SJCRH30 (cell line): ENCODE measurements at places on chromosomes 16 and 17. TPM values are rescaled to one million over a fixed set of nuclear protein-coding genes. Genes with fewer than 3 reads are reported as not detected.
A peak's percentile ranks its signal among the peaks of the same experiment; 100 is the strongest.

SLFN12 gene
- total RNA-seq = 16.3 and 19.0 TPM in 2 replicates

TCAP gene
- total RNA-seq = 0.53 and 0.73 TPM in 2 replicates

CDH3 gene
- 12.0 and 13.3 TPM in 2 replicates for total RNA-seq

HYDIN gene
- total RNA-seq = 0.04 and 0.18 TPM in 2 replicates

SPIRE2 gene
- 1.5 and 2.7 TPM in 2 replicates for total RNA-seq

ZNF785 gene
- total RNA-seq = 13.1 and 18.2 TPM in 2 replicates

SCGB1C2 gene
- total RNA-seq = not detected in 2 replicates

CAVIN1 gene
- total RNA-seq = 46.9 and 47.8 TPM in 2 replicates

BAIAP3 gene
- total RNA-seq = 0.13 and 0.34 TPM in 2 replicates

HIGD1B gene
- total RNA-seq = not detected in 2 replicates

PRKCB gene
- not detected in 2 replicates for total RNA-seq

PIPOX gene
- 91.7 and 96.8 TPM in 2 replicates for total RNA-seq

KRT23 gene
- total RNA-seq = not detected in 2 replicates

GRCh38 chr17:27993161-27993695 lies 49.2 kb upstream of the NLK start:
- no peaks in the 10 kb centered on the region for H3K4me1 ChIP-seq
- H3K27me3 ChIP-seq = peaks cover 19% of the 10 kb centered on the region
- no peaks in the 10 kb centered on the region for H3K36me3 ChIP-seq

DNA sequence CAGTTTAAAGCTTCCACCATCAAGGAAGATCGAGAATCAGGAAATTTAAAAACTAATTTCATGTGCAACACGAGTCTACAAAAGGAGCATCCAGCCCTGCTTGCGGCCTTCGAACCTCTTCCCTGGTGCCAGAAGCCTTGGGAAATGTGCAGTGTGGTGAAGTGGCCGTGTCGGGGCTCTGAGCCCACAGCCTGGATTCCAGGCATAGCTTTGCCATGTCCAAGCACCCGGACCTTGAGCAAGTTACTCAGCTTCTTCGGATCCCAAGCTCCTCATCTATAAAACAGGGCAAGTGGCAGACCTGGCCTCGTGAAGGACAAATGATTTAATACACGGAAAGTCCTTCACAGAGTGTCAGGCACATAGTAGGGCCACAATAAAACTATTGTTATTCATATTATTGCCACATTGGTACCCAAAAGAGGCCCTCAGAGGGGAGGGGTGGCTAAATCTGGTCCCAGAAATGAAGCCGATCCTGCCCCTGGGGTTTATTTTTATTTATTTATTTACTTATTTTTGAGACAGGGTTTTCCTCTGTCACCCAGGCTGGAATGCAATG lies 34.8 kb downstream of the COTL1 start:
- H3K36me3 ChIP-seq = no peaks in the 10 kb centered on the region
- DNase-seq = no peak
- no peak overlapping the region for H3K27ac ChIP-seq
- no peaks in the 10 kb centered on the region for H3K4me1 ChIP-seq

GRCh38 chr16:10282367-10282766 lies 100.1 kb upstream of the GRIN2A start:
- no peak for DNase-seq
- no peaks in the 10 kb centered on the region for H3K27me3 ChIP-seq
- no peak overlapping the region for H3K27ac ChIP-seq
- no peaks in the 10 kb centered on the region for H3K36me3 ChIP-seq

DNA sequence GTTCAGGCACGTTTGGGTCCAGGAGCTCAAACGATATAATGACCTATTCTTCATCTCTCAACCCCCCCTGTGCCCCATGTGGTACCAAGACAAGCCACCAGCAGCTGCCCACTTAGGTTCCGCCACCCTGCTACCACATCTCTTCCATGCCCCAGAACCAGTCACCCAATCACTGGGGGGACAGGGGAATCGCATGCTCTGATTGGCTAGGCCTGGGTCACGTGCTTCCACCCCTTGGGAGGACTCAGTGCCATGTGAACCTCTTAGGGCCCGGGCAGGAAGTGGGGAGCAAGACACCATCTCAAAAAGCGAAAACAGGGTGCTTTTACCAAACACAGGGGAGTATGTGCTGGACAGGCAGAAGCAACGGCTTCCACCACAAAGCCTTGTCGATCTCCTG lies 91.3 kb downstream of the KATNIP start:
- no peak overlapping the region for H3K27ac ChIP-seq
- H3K27me3 ChIP-seq = no peaks in the 10 kb centered on the region
- peak; percentile 14 for DNase-seq
- H3K4me1 ChIP-seq = no peaks in the 10 kb centered on the region
- H3K4me3 ChIP-seq = no peak overlapping the region
- H3K36me3 ChIP-seq = no peaks in the 10 kb centered on the region

DNA sequence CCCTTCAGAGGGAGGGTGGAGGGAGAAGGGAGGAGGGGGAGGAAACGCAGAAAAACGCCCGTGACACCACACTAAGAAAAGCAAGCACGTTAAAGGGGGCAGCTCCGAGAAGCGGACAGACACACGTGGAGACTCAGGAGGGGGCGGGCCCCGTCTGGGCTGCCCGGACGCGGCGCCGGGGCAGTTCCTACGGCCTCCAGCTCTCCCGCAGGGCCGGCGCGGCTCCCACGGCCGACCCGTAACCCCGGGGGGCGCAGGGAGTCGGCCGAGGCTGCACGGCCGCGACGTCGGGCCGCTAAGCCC lies 362 bp downstream of the KLHDC4 start:
- peak; percentile 15 for DNase-seq
- H3K27ac ChIP-seq = peak overlapping the region; percentile 67
- no peaks in the 10 kb centered on the region for H3K27me3 ChIP-seq
- peak overlapping the region; percentile 86 for H3K4me3 ChIP-seq
- H3K36me3 ChIP-seq = peaks cover 10% of the 10 kb centered on the region

- H3K27ac ChIP-seq = no peak overlapping the region
- no peaks in the 10 kb centered on the region for H3K27me3 ChIP-seq
- no peak for DNase-seq
- H3K4me1 ChIP-seq = no peaks in the 10 kb centered on the region
- no peak overlapping the region for H3K4me3 ChIP-seq
- H3K36me3 ChIP-seq = peaks cover 82% of the 10 kb centered on the region
Measured at GRCh38 chr17:17167356-17167755, 38.8 kb downstream of the PLD6 start.

GRCh38 chr17:70041540-70041939 lies 33.5 kb upstream of the KCNJ16 start:
- H3K27me3 ChIP-seq = 0 out of 2 replicates have a peak, but pooled peaks cover 3% of the 10 kb centered on the region
- no peaks in the 10 kb centered on the region for H3K4me1 ChIP-seq
- no peaks in the 10 kb centered on the region for H3K36me3 ChIP-seq

GRCh38 chr16:4566144-4566543 lies 10.0 kb downstream of the C16orf96 start:
- no peak for DNase-seq
- no peak overlapping the region for H3K4me3 ChIP-seq
- H3K27ac ChIP-seq = no peak overlapping the region

DNA sequence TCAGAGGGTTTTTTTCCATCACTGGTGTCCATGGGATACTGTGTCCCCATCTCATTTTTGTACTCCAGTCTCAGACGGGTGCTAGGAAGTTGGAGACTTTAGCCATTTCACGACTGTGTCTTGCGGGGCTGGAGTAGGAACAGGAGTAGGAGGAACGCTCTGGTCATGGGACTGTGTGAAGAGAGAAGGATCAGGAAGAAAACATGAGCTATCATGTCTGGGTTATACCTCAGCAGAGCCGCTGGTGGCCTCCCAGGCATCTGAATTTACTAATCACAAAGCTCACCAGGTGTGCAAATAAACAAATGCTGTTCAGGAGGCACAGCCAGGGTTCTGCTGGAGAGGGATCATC lies 225.4 kb downstream of the SEC14L1 start:
- peaks cover 41% of the 10 kb centered on the region for H3K4me1 ChIP-seq
- no peaks in the 10 kb centered on the region for H3K27me3 ChIP-seq
- H3K27ac ChIP-seq = no peak overlapping the region
- H3K36me3 ChIP-seq = no peaks in the 10 kb centered on the region

DNA sequence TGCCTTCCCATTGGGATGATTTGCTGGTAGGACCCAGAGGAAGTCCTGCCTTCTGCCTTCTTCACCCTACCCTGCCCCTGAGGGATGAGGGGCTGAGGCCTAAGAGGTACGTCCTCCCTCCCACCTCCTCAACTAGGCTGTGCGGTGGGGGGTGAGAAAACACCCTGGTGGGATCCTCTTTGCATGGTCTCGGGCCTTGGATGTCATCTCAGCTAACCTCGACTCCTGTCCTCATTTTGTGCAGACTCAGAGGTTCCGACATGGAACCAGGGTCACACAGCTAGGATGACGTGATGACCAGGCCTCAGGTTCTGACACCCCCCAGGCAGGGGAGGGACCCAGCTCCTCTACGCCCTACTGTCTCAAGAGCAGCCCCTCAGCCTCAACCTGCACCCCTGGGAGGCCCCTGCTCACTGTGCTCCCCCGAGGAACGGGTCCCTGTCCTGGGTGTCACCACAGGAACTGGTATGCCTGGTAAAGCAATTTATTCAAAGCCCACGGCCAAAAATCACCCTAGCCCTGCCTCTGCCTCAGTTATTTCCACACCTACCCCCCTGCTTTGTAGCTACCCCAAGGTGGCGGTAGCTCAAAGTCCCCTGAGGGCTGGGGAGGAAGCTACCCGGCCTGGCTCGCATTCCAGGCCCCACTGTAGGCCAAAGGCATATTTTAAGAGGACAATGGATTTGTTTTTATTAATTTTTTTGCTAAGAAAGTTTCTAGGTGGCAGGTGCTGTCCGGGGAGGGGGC lies 17.5 kb downstream of the UNC13D start:
- no peaks in the 10 kb centered on the region for H3K27me3 ChIP-seq
- H3K27ac ChIP-seq = no peak overlapping the region; the same call in 1 of the 2 replicates
- H3K4me1 ChIP-seq = peaks cover 11% of the 10 kb centered on the region; the same call in 1 of the 2 replicates
- no peak overlapping the region for H3K4me3 ChIP-seq

GRCh38 chr17:28216528-28216927 lies 102.5 kb upstream of the TMEM97 start:
- no peak for DNase-seq
- H3K27ac ChIP-seq = no peak overlapping the region
- H3K27me3 ChIP-seq = no peaks in the 10 kb centered on the region

- DNase-seq = peak; percentile 73
- H3K36me3 ChIP-seq = no peaks in the 10 kb centered on the region
- no peak overlapping the region for H3K27ac ChIP-seq
- no peak overlapping the region for H3K4me3 ChIP-seq
- H3K4me1 ChIP-seq = no peaks in the 10 kb centered on the region
Measured at GRCh38 chr17:48457080-48457836, 27.2 kb upstream of the SKAP1 start.

DNA sequence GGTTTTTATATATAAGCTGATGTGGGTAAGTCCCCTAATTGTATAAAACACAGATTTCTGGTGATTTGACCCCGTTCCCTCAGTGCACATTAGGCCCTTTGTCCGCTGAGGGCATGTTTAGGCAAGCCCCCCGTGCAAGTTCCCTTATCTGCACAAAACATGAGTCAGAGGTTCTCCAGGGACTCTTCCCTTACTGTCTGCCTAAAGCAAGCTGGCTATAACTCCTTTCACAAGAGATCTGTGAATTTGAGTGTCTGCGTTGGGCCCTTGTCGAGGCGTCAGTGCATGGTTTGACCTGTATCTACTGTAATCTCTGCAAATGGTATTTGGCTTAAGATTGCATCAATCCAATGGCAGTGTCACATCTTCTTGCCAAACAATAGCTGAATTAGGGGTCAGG lies 712.8 kb downstream of the CDH8 start:
- H3K36me3 ChIP-seq = no peaks in the 10 kb centered on the region
- no peaks in the 10 kb centered on the region for H3K27me3 ChIP-seq
- DNase-seq = peak; percentile 65
- no peak overlapping the region for H3K4me3 ChIP-seq

DNA sequence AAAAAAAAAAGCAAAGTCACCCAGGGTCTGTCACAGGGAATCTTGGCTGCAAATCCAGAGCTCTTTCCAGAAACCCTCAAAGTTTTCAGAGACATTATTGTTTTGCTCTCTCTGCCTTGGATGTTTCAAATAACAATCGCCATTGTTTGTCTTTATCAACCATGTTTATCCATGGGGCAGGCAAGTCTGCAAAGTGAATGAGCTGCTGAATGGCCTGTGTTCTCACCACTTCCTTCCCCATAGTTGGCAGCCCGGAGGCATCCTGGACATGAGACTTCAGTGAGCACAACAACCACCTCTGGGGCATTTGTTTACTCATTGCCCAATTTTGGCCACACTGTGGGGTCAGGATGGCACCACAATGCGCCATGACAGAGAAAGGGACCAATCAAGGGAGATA lies 53.1 kb upstream of the USP7 start:
- H3K27ac ChIP-seq = no peak overlapping the region
- H3K36me3 ChIP-seq = no peaks in the 10 kb centered on the region
- no peak for DNase-seq
- H3K27me3 ChIP-seq = no peaks in the 10 kb centered on the region
- no peaks in the 10 kb centered on the region for H3K4me1 ChIP-seq
- H3K4me3 ChIP-seq = no peak overlapping the region

- no peak for DNase-seq
- no peak overlapping the region for H3K27ac ChIP-seq
- no peaks in the 10 kb centered on the region for H3K27me3 ChIP-seq
- H3K4me1 ChIP-seq = no peaks in the 10 kb centered on the region
- H3K36me3 ChIP-seq = no peaks in the 10 kb centered on the region
- no peak overlapping the region for H3K4me3 ChIP-seq
Measured at GRCh38 chr16:76121636-76122035, 155.6 kb upstream of the CNTNAP4 start.

- no peaks in the 10 kb centered on the region for H3K27me3 ChIP-seq
- H3K4me3 ChIP-seq = peak overlapping the region; percentile 48
- DNase-seq = peak; percentile 79
Measured at GRCh38 chr16:73033271-73033998, 14.5 kb downstream of the ZFHX3 start.

DNA sequence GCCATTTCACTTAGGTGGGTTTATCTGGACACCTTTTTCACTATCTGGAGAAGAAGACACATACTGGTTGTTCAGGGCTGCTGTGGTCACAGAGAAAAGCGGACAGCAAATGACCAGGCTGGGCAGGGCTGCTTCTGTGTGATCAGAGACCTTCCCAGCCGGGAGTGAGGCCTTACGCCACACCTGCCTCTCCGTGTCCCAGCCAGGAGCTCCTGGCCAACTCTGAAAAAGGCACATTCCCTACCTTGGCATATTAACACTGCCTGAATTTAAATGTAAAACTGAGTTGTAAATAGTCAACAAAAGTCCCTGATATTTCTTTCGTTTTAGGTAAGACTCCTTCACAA lies 9.1 kb upstream of the SOST start:
- H3K27ac ChIP-seq = no peak overlapping the region
- H3K36me3 ChIP-seq = peaks cover 14% of the 10 kb centered on the region
- no peaks in the 10 kb centered on the region for H3K4me1 ChIP-seq
- no peaks in the 10 kb centered on the region for H3K27me3 ChIP-seq
- H3K4me3 ChIP-seq = no peak overlapping the region

DNA sequence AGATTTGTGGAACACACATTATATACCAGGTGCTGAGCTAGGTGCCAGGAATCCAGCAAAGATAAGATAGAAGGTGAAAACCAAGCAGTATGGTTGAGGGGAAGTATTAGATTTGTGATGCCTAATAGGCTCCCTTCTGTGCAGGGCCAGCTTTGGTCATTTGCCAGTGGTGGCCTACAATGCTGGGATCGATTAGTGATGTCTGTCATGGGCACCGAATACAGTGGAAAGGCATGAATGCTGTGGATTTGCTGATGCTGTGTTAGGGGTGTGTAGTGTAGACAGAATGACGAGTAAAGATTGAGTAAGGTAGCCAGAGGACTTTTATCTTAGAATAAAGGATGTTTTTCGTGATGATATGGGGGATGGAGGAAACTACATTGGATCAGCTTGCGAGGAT lies 48.9 kb downstream of the SNX29 start:
- no peaks in the 10 kb centered on the region for H3K27me3 ChIP-seq
- no peaks in the 10 kb centered on the region for H3K4me1 ChIP-seq
- no peak overlapping the region for H3K27ac ChIP-seq
- no peaks in the 10 kb centered on the region for H3K36me3 ChIP-seq
- no peak overlapping the region for H3K4me3 ChIP-seq
